ENCODE measurements at places on chromosomes 3 and 15.

- DNase-seq, result no peak
Observed at GRCh38 chr15:72379856-72380430, 4.1 kb upstream of the HEXA start.

GRCh38 chr15:73052653-73053397, 562 bp downstream of the NEO1 start:
- DNase-seq, result no peak

- no peak for DNase-seq
Observed at GRCh38 chr15:90496791-90497190, 32.9 kb upstream of the CRTC3 start.

GRCh38 chr3:97763586-97764406, 762 bp upstream of the ARL6 start:
- DNase-seq, result no peak

GRCh38 chr3:97914388-97914787, 57.8 kb downstream of the RIOX2 start:
- no peak for DNase-seq

DNA sequence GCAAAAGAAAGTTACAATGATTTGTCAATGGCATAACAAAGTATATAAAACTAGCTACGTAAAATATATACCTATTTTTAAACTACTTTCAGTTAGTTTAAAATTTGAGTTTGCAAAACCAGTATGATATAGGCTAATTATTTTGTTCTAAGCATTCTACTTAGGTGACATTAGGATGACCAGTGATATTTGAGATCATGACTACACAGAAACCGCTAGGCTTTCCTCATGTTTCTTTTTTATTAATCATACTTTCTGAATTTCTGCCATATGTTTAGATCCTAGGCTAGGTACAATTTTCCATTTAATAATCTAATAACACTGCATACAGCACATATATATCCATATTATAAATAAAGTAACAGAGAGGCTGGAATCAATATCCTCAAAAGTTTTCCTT, 52.4 kb upstream of the XRN1 start:
- no peak for DNase-seq

DNA sequence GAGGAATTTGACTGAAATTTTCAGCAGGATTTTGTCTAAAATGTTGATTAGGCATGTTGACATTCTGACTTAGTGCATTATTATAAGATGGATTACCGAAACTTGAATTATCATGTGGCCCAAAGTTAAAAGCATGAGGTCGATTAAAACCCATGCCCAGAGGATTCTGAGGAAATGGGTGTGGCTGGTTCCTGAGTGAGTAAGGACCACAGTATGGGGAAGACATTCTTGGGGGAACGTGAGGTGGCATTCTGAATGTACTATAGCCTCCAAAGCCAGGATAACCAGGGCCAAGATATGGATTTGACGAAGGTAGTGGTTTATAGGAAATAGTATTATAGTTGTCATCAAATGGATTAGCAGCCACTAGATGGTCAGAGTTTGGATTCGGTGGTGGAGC, 38.7 kb upstream of the DNAAF4 start:
- DNase-seq, result no peak

DNA sequence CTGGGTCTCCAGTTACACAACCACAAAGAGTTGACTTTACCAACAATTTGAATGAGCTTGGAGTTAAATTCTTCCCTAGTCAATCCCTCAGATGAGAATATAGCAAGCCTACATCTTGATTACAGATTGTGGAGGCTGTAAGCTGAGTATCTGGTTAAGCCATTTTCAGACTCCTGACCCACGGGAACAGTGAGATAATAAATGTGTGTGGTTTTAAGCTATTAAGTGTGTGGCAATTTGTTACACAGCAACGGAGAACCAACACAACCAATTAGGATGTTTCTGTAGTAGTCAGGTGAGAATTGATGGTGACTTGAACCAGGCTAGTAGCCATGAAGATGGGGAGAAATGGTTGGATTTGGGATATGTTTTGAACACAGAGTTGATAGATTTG, 37.7 kb upstream of the SLC4A7 start:
- DNase-seq, result no peak

- DNase-seq, result no peak
Observed at GRCh38 chr3:49121132-49121736, 611 bp upstream of the USP19 start.

DNA sequence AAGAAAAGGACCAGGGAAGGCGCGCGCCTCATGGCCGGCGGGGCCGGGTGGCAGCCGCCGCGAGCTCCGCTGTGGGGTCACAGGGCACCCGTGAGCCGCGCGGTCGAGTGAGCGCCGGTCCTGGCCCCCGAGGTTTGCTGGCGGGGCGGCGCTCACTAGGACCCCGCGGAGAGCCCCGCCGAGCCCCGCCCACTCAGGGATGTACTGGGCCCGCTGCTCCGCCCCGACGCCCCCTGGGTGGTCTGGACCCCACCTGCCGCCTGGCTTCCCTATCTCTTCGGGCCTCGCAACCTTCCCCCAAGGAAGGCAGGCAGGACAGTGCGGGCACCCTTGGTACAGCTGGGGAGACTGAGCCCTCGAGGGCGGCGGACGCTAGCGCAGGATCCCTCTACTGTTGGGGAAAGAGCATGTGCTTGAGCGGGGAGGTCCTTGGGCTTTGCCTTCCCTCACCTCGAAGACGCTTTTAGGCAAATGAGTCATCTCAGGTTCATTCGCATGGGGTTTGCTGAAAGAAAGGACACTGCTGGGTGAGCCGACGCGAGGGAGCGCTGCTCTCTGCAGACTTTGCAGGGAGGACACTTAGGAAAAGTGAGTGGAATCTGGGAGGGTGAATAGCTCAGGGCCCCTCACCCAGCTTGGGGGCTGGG, at the start of gene CHRNB4:
Gene CHRNB4 (minus strand): TSS at position 109 of the 647 bp plus-strand sequence. CDS start 77 bp downstream, at position 32.
- no peak for DNase-seq

GRCh38 chr3:66904831-66905493, 93.1 kb upstream of the KBTBD8 start:
- DNase-seq, result no peak

GRCh38 chr15:52622791-52623190, 54.0 kb upstream of the ARPP19 start:
- no peak for DNase-seq

DNA sequence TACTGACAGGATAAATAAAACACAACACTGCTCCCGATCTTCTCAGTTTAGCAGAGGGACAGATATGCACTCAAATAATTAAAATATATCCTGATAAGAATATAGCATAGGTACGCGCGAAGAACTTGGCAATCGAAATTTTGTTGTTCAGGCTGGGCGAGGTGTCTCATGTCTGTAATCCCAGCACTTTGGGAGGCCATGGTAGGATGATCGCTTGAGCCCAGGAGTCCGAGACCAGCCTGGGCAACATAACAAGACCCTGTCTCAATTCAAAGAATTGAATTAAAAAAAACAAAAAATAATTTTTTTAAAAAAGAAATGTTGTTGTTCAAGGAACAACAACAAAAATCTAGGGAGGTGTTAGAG, 7.6 kb downstream of the B2M start:
- no peak for DNase-seq

DNA sequence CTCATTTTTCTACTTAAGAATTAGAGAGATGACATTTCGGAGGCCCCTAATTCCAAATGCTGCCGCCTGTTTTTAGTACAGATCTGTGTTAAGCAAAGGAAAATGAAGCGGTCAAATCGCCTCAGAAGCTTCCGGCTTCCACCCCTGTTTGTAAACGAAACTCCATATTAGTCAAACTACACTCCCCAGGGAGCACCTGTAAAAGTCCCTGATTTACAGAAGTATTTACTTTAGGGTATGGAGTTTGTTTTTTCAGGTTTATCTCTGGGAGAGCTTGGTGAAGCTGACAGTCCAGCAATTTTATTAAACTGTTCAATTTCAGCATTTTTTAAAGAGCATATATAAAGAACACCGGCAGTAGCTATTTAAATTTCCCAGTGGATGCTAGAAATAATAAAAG, 319.8 kb downstream of the FHIT start:
- DNase-seq, result no peak

DNA sequence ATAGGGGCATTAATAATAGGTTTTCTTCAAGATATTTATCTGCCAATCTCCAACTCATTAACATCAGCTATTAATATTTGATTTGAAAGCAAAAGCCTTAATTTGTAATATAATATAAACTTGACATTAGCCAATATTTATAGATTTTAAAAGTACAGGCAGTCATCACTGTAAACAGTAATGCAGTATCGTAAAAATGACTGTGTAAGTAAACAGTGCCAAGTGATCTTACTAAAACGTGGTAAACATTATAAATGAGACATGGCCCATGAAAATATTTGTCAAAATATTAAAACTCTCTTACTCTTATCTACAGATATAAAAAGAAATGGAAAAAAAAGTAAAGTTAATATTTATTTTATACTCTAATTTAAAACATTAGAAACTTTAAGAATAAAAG, 101.6 kb upstream of the EPHA6 start:
- no peak for DNase-seq

- no peak for DNase-seq
Observed at GRCh38 chr3:74661672-74662071, 47.2 kb upstream of the CNTN3 start.

DNA sequence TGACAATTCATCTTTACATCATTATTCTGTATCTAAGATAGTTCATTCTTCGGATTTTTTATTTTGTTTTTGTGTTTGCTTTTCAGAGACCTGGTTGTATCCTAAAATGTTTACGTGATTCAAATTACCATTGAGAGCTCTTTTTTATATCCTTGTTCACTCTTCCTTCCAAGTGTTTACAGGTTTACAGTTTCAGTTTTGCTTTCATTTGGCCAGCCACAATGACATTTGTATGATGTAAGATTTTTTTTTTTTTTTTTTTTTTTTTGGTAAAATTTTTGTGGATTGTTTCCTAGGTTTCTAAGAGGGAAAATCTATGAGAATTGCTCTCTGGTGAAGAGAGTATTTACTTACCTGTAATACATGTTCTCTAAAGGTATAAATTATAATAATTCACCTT, 55.0 kb downstream of the SETD5 start:
- no peak for DNase-seq

GRCh38 chr3:111768571-111769100, 90.4 kb upstream of the PHLDB2 start:
- DNase-seq, result peak; percentile 86

DNA sequence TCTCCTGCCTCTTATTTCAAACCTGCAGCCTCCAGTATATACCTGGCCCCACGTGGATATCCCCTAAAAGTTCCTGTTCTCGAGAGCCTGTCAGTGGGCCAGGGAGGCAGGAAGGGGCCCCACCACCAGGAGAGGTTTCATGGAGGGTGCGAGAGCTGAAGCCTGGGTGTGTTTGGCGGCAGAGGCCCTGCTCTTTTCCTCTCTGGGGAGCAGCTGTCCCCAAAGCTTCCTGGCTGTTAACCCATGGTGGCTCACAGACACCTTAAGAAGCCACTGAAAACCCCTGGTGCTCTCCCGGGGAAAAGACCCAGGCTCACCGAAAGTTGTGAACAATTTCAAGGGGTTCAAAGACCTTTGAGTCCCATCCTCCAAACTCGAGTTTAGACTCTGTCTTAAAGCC, 1.1 kb downstream of the PRRT3 start:
- no peak for DNase-seq

GRCh38 chr3:58679974-58680666, 13.5 kb upstream of the FAM3D start:
- DNase-seq, result no peak

- no peak for DNase-seq
Observed at GRCh38 chr15:48029642-48030041, 91.1 kb upstream of the SLC24A5 start.

- DNase-seq, result no peak
Observed at GRCh38 chr15:68210821-68211655, 5.9 kb upstream of the CALML4 start.

GRCh38 chr3:127019449-127019848, 36.5 kb downstream of the PLXNA1 start:
- no peak for DNase-seq

DNA sequence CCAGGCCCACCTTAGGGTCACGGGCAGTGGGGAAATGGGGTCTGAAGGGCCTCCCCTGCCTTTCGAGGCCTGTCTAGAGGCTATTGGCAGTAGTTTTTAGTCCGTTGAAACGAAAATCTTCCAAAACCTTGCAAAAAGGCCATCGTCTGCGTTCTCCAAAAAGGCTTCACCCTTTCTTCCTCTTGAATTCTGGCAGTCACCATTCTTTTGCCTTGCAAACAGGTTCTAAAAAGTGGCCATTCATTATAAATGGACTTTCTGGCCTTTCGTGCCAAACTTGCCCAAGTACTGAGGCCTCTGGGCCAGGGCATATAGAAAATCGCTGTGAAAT, 367 bp upstream of the TARS3 start:
- DNase-seq, result no peak

- peak; percentile 72 for DNase-seq
Observed at GRCh38 chr15:58228718-58229117, 90.5 kb downstream of the AQP9 start.

GRCh38 chr3:12946649-12947316, 105.4 kb upstream of the RPL32 start:
- DNase-seq, result no peak

- peak; percentile 78 for DNase-seq
Observed at GRCh38 chr3:164458986-164459385, 619.3 kb downstream of the SI start.

DNA sequence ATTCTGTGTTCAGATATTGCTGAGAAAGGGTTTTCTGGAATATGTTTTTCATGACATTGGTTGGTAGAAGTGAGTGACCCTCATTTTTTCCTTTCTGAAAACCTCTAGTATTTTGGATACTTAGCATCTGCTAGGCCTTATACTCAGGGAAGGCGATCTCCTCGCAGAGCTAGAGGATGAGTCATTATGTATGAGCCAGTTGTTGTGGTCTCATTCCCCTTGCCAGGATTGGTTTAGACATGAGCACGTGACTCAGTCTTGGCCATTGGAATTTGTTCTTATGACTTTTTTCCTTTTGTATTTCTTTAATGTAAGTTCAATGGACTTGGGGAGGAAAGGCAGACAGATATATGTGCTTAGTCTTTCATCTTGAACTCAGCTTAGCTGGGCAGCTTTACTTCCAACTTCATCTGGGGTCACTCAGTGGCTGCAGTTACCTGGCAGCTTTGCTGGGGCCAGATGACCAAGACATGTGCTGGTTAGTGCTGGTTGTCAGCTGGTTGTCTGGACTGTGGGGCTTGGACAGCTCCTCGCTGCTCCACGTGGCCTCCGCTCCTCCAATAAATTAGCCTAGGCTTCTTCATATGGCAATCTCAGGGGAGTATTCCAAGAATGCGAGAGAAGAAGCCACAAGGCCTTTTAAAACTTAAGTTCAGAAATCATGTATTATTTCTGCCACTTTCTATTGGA, 207.5 kb downstream of the IL20RB start:
- DNase-seq, result no peak

GRCh38 chr15:33132722-33133345, 61.7 kb downstream of the FMN1 start:
- peak; percentile 33 for DNase-seq

- DNase-seq, result no peak
Observed at GRCh38 chr15:38254051-38254883, 1.6 kb downstream of the SPRED1 start.

- DNase-seq, result no peak
Observed at GRCh38 chr3:133868758-133869475, 26.8 kb downstream of the RAB6B start.

GRCh38 chr3:149640976-149641728, 16.7 kb downstream of the WWTR1 start:
- no peak for DNase-seq
